ENCODE measurements at places on chromosomes 6 and 20.

- DNase-seq, result no peak
Observed at GRCh38 chr6:143516690-143517446, 5.3 kb upstream of the FUCA2 start.

GRCh38 chr6:93394471-93394870 is 24.9 kb downstream of the EPHA7 start:
- DNase-seq, result no peak

GRCh38 chr6:107491138-107491609 is 1.3 kb downstream of the SOBP start:
- DNase-seq, result peak; percentile 56

GRCh38 chr6:131427434-131428058 is 145.5 kb upstream of the ARG1 start:
- DNase-seq, result no peak

DNA sequence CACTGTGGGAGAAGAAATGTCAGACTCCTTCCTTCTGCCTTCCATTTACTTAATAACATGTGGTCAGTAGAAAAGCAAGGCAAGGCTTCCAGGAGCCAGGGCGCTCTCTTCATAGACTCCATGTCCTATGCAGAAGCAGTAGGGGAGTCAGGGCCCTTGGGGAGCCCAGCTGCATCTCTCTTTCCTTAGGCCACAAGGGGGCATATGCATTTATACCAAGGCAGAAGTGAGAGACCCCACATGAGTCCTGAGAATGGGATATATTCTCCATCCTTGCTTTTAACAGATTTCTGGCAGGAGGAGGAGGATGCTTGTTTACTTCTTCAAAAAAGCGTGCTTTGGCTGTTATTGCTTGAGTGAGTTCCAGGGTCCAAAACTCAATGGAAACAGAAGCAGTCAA is 198.5 kb downstream of the HIVEP2 start:
- DNase-seq, result peak; percentile 44

DNA sequence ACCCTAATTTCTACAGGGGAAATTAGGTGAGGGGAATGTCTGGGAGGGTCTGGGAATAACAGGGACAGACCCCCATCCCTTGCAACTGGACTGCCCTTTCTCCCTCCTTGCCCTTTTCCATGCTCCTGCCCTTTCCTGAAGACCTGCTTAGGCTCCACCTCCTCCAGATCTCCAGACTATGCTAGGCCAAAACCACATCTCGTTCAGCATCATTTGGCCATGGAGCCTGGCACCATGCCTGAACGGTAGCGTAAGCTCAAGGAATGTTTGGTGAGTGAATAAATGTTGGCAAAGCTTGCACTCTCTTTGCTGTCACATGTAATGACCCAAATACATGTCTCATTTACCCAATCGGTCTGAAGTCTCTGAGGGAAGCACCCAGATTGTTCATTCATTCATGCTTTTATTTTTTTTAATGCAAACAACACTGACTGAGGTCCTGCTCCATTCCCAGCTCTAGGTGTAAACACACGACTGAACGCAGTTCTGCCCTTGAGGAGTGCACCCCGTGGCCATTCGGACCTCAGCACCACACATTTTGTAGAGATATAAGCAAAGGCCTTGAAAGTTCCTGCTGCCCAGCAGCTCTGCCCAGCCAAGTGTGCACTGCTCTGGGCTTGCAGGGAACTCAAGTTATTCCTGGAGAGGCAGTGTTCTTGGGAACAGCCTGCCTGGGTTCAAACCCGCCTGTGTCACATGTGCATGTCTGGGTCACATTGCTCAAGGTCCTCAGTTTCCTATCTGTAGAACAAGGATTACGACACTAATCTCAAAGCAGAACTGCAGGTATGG is 1.1 kb upstream of the GRM4 start:
- DNase-seq, result peak; percentile 67

DNA sequence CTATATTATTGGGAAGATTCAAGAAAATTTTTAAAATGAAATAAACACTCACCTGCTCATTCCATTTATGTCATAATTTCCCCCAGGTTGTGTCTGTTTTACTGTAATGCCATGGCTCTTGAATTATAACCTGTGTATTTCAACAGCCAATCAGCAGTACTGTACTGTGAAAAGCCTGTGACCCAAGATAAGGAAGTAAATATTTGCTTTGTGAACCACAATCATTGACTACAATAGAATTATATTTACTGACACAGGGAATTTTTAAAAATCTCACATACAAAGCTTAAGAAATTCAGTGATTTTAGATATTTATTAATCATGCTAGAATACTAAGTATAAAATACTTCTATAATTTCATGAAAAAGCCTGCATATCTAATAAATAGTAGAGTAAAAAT is 6.0 kb downstream of the RGS17 start:
- DNase-seq, result no peak

- no peak for DNase-seq
Observed at GRCh38 chr20:46084805-46085178, 5.0 kb downstream of the NCOA5 start.

- no peak for DNase-seq
Observed at GRCh38 chr20:64149141-64149540, 15.1 kb upstream of the MYT1 start.

DNA sequence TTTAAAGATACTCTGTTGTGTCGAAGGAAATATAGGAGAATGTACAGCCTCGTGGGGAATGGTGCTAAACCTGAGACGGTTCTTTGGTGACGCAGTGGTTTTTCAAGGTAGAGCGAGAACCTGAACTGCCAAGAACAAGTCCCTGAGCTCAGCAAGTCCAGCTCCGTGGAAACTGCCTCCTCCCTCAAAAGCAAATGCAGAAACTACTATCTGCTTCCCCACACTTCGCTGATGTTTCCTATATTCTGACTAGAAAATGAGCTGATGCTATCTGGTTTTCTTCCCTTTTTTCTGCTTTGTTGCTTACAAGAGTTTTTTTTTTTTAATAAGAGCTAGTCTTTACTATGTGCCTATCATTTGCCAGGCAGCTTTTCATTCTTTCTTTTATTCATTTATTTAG is 85.3 kb upstream of the LY86 start:
- DNase-seq, result no peak

DNA sequence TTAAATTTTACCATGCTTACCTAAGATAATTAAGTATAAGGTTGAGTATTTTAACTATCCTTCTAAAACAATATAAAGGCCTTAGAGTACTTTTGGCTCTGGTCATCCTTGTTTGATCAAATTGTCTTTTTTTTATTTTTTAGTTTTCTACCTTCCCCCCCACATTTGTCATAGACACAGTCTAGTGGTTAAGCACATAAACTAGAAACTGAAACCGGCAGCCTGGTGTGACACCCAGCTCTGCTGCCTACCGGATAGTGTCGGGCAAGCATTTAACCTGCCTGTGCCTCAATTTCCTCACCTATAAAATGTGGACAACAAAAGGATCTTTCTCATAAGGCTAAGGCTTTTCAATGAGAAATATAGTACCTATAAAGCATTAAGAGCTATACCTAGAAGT is 21.6 kb upstream of the TULP4 start:
- DNase-seq, result no peak

DNA sequence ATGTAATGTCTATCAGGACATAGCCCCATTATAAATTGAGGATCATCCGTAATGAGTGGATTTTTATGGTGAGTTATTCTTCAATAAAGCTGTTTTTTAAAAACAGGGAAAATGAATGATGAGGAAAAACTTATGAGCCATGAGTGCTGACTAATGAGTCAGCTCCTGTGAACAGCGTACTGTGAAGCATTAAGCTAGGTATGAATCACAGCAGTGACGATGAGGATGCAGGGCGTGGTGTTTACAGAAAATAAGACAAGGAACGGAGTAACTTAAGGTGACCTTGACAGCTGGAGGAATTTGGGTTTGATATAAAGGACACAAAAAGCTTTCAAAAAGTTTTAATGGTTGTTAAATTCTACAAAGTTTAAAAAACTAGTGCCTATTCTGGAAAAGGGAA is 96.3 kb downstream of the FOXF2 start:
- peak; percentile 91 for DNase-seq

DNA sequence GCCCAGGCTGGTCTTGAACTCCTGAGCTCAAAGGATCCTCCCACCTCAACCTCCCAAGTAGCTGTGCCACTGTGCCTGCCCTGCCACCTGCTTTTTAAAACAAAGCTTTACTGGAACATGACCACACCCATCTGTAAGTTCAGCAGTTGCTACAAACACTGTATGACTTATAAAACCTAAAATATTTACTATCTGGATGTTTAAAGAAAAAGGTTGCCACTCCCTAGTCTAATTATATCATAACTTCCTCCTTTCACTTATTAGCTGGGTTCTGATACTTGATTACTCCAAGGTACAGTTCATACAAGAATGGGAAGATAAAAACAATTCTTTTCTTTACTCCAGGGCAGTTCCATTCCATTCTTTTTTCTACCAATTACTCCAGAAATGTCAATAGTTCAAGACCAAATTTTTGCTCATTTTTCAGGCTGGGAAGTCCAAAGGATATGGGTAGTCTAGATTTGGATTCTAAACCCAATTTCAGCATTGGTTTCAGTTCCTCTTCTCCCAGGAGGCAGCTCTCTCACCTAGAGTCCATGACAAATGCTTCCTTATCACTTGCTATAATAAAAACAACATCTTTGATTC is 63.1 kb downstream of the SEC63 start:
- DNase-seq, result no peak

DNA sequence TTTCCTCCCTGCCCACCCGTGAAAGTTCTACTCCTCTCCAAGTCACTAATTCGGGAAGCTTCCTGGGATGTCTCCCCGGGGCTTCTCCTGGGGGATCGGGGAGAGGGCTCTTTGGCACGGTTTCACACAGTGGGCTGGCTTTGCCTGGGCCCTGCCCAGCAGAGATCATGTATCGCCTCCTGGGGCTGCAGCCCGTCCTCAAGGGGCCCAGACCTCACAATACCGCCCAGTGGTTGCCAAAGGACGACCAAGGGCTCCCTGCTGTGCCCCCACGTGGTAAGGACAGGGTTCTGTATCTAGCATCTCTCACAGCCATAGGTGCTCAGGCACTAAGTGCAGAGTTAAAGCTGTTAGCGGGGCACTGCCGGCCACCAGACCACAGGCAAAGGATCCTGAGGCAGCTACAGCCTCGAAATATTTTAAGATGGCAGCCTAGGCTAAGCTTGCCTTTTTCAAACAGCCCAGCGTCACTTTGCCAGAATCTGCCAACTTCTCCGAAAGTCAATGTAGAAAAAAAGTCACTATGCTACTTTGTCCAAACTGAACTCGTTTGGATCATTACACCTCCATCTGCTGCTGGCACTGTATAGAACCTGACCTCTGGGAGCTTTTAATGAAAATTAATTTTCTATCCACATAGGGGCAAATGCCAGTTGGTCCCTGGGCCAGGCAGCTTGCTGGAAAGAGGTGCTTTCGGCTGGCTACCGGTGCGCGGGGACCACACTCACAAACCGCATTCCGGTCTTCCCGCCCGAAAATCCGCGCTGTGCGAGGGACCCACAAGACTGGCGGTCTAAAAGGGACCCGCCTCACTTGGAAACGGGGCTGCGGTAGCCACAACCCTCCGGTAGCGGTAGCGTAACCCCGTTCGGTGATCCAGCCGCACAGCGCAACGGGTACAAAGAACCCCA is 1.3 kb upstream of the NNAT start:
- DNase-seq, result no peak

- DNase-seq, result no peak
Observed at GRCh38 chr6:28635547-28636158, 110.0 kb downstream of the GPX5 start.

DNA sequence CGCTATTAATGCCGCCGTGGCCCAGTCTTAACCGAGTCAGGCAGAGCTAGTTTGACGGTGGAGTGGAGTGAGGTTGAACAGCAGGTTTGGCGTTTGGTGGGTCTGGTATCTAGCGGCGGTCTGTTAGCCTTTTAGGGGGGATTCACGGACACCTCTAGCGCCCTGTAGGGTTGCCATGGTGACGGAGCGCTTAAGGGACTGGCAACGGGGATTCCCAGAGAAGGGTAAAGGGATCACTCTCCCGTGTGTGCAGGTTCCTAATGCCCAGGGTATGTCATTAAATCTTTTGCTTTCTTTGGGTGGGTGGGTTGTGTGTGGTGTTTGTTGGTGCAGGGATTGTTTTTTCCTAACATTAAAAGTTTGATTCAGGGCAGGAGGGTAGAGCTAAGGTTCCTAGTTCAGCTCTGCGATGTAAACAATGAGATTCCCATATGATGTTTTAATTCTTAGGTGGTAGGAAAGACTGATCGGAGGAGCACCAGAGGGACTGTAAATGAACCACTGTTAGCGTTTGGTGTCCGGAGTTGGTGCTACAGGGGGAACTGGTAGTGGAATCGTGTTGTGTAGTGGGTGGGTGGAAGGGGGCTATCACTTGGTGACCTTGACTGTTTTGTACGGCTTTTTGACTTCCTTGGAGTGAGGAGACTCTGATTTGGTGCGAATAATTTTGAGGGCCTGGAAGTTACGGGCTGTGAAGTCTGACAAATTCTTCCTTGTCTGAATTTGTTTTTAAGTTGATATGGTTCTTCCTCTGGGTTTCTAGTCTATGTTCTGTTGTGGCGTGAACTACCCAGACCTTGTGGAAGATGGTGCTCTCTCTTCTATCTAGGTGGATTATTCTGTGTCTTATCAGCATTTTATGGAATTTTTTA is 5.0 kb downstream of the BRD2 start:
- peak; percentile 57 for DNase-seq

- DNase-seq, result no peak
Observed at GRCh38 chr6:165545806-165546205, 117.2 kb downstream of the PDE10A start.

DNA sequence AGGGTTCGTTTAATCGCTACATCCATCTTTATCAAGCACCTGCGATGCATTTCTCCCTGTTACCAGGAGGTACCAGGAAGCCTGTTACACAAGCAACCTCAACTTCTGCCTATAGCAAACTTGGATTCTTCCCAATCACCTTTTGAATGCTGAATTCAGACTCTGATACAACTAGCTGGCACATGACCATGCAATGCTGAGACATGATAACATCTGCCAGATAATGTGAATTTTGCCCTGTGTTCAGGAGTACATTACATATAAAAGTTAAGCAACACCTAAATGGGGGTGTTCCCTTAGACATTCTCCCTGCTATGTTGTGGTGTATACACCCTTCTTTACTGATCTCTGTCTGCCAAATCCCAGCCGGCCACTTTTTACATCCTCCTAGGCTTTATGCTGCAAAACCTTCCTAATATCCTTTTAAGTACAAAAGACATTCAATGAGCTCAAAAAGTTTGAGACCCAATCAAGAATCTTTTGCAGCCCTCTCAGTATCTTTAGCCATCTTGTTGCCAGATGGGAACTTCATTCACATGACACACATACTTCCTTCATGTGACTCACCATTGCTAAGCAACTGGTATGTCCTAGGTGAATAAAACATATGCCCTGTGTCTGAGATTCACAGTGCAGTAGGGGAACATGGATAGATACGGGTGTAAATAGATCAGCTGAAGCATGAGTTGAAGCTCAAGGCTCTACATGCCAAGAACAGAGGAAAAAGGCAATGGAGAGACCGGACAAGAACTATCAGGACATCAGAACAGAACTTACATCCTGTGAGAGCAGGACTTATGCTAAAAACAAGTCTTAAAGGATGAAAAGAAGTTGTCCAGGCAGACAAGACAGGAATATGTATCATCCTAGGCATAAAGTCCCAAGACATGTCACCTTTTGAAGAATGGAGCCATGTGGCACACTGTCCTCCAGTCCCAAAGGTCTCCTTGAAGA is 84.3 kb downstream of the ZHX3 start:
- peak; percentile 82 for DNase-seq
